ENCODE measurements at places on chromosomes 6 and 20.

DNA sequence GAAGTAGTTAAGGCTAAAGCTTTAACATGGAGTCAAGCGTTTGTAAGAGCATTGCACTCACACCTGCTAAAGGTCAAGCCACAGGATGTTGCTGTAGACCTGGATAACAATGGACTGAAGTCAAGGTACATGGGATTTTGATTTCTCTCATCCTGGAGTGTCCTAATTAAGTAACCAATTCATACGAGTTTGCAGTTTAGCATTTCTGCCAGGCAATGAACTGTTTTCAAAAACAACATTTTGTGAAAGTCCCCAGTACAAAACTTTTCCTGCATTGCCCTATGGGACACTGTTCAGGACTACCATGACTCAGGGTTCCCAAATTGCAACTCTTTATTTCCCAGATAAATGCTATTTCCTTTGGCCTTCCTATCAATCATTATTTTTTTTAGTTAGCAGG is 17.4 kb upstream of the SIRPB1 start:
- no peak for DNase-seq

- no peak for DNase-seq
Observed at GRCh38 chr6:37182736-37183590, 13.0 kb downstream of the PIM1 start.

- peak; percentile 56 for DNase-seq
Observed at GRCh38 chr6:6711832-6712448, 123.4 kb downstream of the LY86 start.

- no peak for DNase-seq
Observed at GRCh38 chr20:3109350-3110302, 25.1 kb upstream of the AVP start.

DNA sequence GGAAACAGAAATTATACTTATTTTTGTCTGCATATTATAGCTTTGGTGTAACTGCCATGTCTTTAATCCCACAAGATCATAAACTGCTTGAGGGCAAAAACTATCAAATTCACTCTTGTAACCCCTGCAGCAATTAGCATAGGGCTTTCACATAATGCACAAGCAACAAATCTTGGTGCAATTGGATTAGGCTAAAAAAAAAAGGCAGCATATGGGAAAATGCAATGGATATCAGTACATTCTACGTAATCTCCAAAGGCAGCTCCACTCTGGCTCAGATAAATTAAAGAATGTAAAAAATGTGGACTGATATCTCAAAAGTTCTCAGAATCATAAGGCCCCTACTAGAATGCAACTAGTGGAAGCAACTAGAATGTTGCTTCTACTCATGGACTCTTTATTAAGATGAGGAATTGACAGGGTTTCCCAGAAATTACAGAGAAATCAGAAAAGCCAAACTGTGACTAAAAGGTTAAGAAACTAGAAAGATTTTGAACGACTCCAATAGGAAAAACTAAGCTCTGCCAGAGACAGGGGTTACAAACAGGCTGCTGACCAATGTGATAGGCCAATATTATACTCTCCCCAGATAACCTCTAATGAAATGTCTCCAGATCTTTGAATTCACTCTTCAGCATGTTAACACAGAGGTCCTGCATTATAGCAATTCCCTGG is 55.0 kb downstream of the FILIP1 start:
- no peak for DNase-seq
